ENCODE measurements at places on chromosomes 2 and 18.

- no peak for DNase-seq
Observed at GRCh38 chr2:71613953-71614925, 160.9 kb downstream of the DYSF start.

DNA sequence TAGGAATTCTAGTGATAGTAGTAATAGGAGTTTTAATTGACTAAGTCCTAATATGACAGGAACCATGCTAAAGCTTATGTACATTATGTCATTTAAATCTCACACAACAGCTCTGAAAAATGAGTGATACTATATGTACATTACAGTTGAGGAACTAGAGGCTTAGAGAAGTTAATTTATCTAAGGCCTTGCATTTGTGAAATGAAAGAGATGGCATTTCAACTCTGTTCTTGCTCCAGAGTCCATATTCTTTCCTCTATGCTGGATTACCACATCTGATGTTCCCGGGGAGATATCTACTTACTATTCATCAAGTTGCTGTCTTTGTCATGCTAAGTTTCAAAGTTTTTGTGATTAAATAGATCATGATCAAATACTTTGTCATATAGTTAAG is 5.7 kb downstream of the AGPS start:
- no peak for DNase-seq

GRCh38 chr18:21629089-21629832 is 17.1 kb downstream of the SNRPD1 start:
- no peak for DNase-seq

GRCh38 chr2:225367482-225367881 is 32.0 kb upstream of the NYAP2 start:
- no peak for DNase-seq

- DNase-seq, result no peak
Observed at GRCh38 chr2:207473931-207474235, 55.9 kb upstream of the CREB1 start.

DNA sequence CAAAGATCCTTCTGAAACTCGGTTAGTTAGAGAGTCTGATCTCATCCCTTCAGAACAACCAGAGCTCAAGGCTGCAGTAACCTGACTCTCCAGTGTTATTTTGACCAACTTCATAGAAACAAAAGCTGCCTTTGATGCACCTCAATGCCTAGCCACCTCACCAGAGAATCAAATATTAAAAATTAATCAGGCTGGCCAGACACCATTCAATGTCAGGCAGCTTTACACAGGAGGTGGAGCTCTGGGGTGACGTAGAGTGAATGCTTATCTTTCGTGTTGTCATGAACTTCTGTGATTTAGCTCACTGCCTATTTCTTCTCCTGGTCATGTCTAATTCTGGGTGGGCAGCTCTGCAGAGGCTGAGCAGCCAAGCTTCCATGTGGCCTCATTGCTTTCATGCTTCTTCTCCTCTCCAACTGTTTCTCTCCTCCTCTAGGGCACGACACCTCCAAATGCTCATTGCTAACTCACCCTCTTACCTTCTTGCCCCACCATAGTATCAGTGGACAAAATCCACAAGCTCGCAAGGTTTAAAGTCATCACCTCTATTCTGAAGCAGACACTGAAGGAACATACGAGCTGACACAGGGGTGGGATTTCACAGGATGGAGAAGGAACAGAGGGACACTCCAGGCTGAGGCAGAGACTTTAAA is 39.4 kb downstream of the AAK1 start:
- no peak for DNase-seq

DNA sequence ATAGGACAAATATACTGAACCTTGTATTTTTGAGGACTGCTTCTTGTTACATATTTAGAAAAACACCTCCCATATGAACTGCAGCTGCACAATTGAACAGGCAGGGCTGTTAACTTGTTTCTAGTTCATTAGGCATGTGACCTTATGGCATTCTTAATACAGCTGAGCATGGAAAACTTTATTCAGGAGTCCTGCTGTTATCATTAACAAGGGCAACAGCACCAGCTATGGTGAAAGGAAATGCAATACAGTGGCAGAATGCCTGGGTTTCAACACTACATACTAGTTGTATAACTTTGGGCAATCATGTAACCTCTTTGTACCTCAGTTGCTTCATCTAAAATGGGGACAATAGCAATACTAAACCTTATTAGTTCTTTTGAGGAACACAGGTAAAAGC is 71.8 kb downstream of the GDF7 start:
- no peak for DNase-seq

DNA sequence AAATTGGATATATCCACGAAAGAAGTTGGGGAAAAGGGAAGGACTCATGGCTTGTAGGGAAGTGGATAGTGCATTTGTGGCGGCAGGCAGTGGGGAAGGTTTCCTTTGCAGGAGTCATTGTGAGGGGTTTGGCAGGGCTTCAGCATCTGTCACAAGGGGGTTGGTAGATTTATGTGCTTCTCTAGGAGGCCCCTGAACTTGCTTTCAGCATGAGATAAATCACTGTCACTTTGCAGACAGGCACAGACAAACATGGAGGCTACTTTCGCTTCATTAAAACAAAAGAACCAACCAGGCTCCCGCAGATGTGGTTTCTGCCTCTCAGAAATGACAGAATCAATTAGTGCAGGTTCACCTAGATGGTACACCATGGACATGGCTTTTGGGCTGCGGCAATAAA is 340.7 kb downstream of the TGIF1 start:
- DNase-seq, result no peak

- no peak for DNase-seq
Observed at GRCh38 chr2:166440313-166440712, 53.7 kb downstream of the SCN7A start.

GRCh38 chr2:216802516-216803215 is 57.2 kb downstream of the TNP1 start:
- no peak for DNase-seq

DNA sequence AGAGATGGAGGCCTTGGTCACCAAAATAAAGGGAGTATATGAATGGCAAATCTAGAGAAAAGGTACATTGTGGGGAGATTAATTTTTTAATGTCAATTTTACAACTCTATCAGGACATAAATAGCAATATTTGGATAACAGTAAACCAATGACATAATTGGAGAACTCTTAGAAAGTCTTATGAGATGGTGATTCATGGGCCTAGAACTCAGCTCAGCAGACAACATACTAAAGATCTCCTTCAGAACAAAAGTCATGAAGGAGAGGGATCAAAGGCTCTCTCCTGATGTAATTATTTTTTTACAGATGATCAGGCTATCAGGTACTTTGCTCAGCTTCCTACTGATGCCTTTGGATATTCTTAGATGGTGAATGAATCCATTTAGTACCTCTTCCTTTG is 90.0 kb downstream of the CRACDL start:
- no peak for DNase-seq

DNA sequence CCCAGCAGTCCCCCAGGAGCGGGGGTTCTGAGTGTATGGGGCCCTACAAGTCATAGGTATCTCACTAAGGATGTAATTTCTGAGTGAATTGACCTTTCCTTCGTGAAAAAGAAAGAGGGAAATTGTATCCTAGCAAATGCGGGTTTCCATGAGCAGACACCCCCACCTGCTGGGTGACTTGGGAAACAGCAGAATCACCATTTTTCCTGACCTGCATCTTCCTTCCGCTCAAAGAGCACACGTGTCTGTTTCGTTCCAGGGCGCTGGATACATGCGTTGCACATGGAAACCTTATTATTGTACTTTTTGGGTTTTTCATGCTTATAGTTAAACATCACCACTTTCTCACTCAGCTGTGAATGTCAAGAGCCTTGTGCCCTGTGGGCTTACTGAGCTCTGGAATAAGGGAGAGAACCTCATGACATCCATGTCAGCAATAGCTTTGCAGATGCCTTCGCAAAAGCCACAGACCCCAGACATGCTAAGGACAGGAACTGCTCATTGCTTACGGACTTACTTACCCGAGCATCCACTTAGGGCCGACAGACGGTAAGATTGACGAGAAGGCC is 132.8 kb downstream of the TPO start:
- DNase-seq, result no peak

GRCh38 chr2:190344276-190344827 is 963 bp downstream of the INPP1 start:
- no peak for DNase-seq

- no peak for DNase-seq
Observed at GRCh38 chr2:18413676-18414396, 146.6 kb downstream of the RDH14 start.

DNA sequence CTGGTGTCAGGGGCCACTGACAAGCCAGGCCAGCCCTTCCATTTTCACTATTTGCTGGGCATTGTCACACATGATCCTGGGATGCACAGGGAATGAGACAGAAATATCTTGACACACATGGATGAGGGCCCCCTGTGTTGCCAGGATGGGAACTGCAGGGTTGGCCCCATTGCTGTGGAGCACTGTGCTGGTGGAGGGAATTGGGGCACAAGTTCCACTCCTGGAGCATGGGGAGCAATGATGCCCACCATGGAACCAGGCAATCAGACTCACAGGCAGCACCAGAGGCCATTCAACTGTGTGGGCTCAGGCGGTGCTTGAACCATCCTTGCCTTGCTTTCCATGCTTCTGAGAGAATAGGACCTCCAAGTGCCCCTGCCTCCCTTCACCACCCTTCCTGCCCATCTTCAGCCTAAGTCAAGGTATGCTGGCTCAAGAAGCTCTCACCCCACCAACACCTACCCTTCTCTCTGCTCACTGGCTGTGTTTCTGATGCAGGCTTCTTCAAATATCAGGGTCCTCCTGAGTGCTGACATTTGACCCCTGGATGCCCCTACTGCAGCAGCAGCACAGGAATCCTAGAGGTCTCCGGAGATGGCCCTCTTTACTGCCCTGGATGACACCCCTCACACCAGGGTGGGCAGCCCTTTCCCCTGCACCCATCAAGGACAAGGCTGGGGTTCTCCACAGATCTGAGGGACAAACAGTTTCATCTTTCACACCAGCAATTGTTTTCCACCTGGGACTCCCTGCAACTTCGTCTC is 11.0 kb downstream of the ADRA2B start:
- no peak for DNase-seq

DNA sequence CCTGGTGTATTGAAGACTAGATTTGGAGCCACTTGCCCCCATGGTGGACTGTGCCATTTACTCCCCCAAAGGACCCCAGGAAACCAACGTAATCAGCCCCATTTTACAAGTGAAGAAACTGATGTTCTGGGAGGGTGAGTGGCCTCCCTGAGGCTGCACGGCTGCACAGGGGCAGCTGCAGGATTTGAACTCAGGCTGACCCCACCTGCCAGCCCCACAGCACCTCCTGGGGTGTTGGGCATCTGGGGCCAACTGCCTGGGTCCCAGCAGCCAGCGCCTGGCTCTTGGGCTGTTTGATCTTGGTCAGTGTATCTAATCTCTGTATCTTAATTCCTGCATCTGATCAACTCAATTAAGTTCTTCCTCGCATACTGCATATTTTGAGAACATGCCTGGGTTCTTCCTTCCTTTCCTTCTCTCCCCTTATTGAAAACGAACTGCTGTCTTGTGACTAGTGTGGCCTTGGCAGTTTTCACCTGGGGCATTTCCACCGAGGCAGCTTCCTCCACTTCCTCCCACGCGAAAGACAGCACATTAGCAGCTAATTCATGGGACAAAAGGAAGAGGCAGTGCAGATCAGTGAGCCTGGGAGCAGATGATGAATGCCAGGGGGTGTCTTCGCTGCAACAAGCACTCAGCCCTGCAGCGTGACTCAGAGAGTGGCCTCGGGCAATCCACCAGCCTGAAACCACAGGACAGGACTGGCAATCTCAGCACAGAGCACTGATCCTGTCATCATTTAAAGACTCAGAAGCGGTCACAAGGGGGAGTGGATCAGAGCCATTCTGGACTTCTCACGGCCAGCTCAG is 184.1 kb upstream of the RAB12 start:
- DNase-seq, result no peak

- no peak for DNase-seq
Observed at GRCh38 chr2:43415592-43415991, 180.2 kb downstream of the THADA start.

Measured in thoracic aorta (tissue), 2 donors.